ENCODE measurements at places on chromosomes 12 and 14.

DNA sequence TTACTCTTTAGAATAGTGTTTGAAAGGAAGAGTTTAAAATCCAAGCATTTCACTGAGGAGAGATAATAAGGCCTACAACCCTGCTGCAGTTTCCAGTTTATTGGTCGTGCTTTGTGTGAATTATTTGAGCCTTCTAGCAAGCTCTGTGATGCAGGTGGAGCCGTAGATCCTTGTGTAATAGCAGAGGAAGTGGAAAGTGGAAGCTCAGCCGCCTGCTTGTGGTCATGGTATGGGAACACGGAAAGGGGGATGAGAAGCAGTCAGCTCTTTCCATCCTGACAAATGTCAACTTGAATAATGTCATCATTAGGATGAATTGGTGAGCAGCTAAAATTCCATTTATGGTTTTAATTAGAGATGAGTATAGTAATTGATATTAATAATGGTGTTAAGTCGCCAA is 29.1 kb downstream of the SYNE2 start:
- DNase-seq, result no peak

GRCh38 chr14:21669284-21669683 is 4.3 kb downstream of the OR4E1 start:
- DNase-seq, result no peak

GRCh38 chr12:69023840-69024239 is 90.9 kb upstream of the CPM start:
- DNase-seq, result no peak

GRCh38 chr14:77249286-77249685 is 21.7 kb downstream of the NGB start:
- DNase-seq, result no peak

GRCh38 chr12:27383429-27384260 is 51.0 kb downstream of the BMAL2 start:
- DNase-seq, result peak; percentile 43

GRCh38 chr12:5165296-5165970 is 121.8 kb downstream of the KCNA5 start:
- no peak for DNase-seq

GRCh38 chr14:90727082-90727481 is 89.1 kb downstream of the TTC7B start:
- DNase-seq, result no peak

DNA sequence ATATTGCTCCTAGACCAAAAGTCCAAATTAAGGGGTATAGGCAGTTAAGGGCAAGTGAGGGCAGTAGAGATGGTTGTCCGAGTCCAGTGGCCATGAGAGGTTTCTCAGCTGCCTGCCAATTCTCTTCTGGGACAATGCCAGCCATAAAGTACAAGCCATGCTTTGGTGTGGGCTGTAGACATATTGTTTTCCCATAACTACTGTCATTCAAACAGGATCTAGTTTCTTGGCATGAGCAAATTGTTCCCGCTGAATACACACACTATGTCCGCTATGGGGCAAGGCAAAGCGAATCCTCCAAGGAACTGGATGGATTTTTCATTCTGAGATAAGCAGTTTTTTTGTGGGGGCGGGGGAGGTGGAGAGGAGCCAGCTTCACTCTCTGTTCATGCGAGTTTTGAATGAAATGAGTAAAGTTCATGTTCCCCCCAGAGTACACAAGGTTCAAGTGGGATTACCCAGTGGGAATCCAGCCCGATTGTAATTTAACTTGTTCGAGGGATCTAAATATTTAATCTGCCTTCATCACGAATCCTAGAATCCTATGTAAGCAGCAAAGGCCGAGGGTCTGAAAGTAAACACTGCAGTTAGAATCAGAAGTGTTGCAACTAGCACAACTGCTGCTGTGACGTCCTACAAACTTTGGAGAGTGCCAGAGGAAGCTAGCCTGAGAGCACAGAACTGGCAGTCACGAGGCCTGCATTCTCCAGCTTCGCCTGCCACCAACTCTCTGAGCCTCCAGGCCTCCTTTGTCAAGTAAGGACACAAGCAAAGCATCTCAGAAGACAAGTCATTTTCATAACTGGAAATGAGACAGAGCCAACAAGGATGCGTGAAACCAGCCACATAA is 137.0 kb downstream of the CRADD start:
- no peak for DNase-seq

DNA sequence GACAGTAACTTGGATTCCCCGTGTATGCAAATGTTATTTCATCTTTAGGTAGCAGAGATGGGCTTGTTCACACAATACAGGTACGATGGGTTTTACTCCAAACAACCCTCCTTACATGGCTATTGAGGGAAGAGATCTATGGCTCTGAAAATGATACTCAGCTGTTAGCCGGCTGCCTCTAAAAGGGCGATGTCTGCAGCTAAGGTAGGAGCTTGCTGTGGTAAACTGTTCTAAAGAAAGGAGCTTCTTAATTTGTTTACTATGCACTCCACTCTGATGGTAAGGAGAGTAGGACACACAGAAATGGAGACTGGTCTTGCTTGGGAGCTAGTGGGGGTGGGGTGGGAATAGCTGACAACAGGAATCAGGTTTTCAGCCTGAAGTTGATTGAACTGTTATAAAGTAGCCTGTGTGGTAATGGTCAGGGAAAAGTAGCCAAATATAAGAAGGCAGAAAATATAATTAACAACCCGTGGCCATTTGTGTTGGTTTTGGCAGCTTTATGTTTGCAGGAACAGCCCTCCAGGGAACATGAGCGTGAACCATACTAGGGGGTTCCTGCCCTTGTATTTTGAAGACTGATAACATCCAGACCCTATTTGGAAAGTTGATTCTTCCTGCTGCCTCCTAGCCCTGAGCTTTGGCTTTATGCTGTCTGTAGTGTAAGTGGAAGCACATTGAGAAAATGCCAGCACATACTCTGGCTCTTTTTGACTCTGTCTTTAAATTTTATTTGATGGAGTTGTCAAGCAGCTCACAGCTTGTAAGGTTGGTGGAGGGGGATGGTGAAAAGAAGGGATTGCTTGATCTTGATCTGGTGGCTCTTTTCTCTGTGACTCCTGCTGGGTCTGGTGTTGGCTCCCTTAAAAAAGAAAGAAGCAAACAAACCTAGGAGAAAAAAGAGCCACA is 929.8 kb downstream of the DIO2 start:
- no peak for DNase-seq

- no peak for DNase-seq
These were observed 50.7 kb downstream of the FOS start for GRCh38 chr14:75329369-75329768.

- DNase-seq, result no peak
These were observed 58.5 kb downstream of the CAPS2 start for GRCh38 chr12:75271576-75271975.

DNA sequence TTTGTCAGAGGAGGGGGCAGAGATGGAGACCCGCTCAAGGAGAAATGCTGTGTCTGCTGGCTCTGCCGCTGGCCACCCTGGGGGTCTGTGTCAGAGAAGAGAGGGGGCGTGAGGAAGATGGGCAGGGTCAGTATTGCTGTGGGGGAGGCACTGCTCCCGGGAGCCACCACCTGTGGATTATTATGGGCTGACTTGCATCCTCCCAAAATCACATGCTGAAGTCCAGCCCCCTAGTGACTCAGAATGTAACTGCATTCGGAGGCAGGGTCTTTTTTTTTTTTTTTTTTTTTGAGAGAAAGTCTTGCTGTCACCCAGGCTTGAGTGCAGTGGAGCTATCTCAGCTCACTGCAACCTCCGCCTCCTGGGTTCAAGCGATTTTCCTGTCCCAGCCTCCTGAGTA is 12.3 kb downstream of the ABCD4 start:
- DNase-seq, result no peak
